ENCODE measurements at places on chromosomes 11 and 22. TPM values are rescaled to one million over a fixed set of nuclear protein-coding genes. Genes with fewer than 3 reads are reported as not detected.

HEPN1 gene
- not detected for total RNA-seq

CDC42EP2 gene
- total RNA-seq: 49.6 TPM

CFAP300 gene
- 5.1 TPM for total RNA-seq

OR51E1 gene
- total RNA-seq: not detected

C11orf86 gene
- not detected for total RNA-seq

CLTCL1 gene
- 9.6 TPM for total RNA-seq

Measured in subcutaneous preadipocyte (primary cell).